RCC 7860 (cell line): ENCODE measurements at places on chromosomes 16 and 17.

DNA sequence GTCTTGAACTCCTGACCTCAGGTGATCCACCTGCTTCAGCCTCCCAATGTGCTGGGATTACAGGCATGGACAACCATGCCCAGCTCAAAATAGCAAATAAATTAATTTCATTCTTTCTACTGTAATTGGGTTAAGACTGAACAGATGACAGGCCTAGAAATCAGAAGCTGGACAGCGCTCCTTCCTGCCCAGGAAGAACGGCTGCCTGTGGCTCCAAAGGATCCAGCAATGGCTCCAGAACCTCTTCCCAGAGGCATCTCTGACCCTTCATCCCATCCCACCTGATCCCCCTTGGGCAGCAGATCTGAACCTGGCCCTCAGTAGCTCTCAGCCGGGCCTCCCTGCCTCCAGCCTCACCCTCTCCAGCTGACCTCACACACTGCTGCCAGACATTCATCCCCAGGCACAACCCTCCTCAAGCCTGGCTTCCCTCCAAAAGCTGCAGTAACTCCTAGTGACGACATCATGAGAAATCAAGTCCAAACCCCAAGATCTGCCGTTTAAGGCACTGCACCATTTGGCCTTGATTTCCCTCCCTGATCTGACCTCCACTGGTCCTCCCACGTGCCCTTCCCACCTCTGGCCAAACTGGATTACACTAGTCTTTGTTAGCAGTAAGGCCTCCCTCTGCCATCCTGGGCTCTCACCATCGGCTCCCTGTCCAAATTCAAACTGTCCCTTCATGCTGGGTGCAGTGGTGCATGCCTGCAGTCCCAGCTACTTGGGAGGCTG lies 3.1 kb upstream of the MIF4GD start:
- DNase-seq, result peak; percentile 60

DNA sequence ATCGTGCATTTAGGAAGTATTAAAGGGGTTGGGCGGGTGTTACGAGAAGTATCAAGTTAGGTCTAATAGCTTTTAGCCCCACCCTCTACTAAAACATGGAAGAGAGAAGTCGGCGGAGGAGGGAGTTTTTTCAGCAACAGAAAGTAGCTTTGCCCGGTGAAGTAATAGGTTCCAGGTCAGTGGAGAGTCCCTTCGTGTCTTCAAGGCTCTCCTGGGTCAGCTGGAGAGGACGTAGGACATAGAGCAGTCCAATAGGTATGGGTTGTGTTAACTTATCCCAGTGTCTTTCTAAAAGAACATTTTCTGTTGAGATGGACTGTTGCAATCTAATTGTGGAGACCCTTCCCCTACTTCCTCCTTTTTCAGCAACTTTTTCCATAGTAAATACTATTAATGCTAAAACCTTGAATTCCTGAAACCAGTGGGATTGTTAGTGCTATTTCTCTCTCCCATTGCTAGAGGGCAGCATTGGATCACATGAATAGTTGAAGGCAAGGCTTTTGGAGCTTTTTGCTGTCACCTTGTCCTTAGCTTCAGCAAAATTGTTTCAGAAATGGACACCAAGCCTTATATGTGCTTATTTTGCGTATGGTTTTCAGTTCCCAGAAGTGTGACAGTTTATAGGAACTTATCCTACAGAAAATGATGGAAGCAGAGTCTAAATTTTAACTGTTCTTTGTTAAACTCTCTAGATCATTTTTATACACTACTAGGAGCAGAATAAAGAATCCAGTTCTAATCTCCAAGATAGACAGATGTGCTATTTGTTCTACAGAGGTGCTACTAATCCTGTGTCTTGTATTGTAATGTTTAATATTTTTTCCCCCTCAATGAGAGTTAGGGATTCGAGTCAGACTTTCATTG lies 38.4 kb downstream of the UTP18 start:
- peak; percentile 33 for DNase-seq

DNA sequence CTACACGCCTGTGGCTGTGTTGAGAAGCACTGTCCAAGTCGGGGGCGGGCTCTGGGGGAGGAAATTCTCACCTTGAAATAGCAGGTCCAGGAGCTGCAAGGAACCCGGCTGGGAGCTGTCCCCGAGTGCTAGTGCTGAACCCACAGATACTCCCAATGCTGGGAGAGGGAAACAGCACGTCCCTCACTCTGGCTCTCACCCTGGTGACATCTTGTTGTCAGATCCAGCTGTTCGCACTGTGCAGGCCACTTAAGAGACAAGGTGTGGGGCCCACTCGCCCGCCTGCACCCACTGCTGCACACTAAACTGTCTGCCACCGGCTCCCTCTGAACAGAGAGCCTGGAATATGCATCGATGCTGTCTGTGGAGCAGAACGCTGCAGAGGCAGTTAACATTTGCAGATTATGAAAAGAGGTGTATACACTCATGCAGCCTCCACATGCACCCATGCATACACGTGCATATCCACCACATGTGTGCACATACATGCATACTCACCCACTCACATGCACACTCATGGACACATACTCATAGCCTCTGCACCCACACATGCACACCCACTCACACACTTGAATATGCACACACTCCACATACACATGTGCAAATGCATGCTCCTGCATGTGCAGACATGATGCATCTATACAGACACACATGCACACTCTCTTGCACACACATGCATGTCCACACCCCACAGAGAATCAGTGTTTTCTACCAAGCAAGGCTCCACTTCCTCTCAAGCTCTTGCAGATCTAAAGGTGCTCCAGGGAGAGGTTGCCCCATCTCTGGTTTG lies 42.0 kb downstream of the MGAT5B start:
- peak; percentile 7 for DNase-seq

GRCh38 chr17:245020-245419 lies 63.6 kb upstream of the DOC2B start:
- no peak for DNase-seq

GRCh38 chr17:82864713-82865248 lies 25.0 kb upstream of the ZNF750 start:
- no peak for DNase-seq
